Brain pericyte (primary cell): ENCODE measurements at places on chromosomes 11 and 22.

- no peak for DNase-seq
Observed at GRCh38 chr11:61880031-61880430, 11.3 kb downstream of the FADS3 start.

- DNase-seq: no peak
Observed at GRCh38 chr11:11848891-11849746, 7.3 kb downstream of the USP47 start.

DNA sequence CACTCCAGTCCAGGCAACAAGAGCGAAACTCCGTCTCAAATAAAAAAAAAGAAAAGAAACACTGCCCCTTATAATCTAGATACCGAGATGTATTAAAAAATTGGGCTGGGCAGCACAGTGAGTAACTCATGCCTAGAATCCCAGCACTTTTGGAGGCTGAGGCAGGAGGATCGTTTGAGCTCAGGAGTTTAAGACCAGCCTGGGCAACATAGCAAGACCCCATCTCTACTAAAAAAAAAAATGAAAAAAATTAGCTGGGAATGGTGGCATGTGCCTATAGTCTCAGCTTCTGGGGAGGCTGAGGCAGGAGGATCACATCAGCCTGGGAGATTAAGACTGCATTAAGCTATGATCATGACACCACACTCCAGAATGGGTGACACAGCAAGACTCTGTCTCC is 24.9 kb downstream of the DDX6 start:
- DNase-seq: no peak

- no peak for DNase-seq
Observed at GRCh38 chr11:108945341-108945740, 280.5 kb downstream of the DDX10 start.
